Keratinocyte (primary cell): ENCODE measurements at places on chromosomes 2 and 18. TPM values are rescaled to one million over a fixed set of nuclear protein-coding genes. Genes with fewer than 3 reads are reported as not detected.

GRCh38 chr2:150517951-150518680, 30.6 kb upstream of the RND3 start:
- no peak for DNase-seq

GRCh38 chr2:6228251-6228650, 536.1 kb downstream of the SOX11 start:
- no peak for DNase-seq

MEIS1 gene
- polyA plus RNA-seq: 2.2 to 4.4 TPM (median 3.1 TPM) in 3 replicates

- no peak for DNase-seq
Observed at GRCh38 chr2:121351521-121352318, 66.7 kb upstream of the TFCP2L1 start.

- DNase-seq: peak; percentile 79
Observed at GRCh38 chr2:133477616-133477990, 90.7 kb downstream of the NCKAP5 start.

- DNase-seq: no peak
Observed at GRCh38 chr2:226733189-226733858, 66.3 kb downstream of the IRS1 start.

DNA sequence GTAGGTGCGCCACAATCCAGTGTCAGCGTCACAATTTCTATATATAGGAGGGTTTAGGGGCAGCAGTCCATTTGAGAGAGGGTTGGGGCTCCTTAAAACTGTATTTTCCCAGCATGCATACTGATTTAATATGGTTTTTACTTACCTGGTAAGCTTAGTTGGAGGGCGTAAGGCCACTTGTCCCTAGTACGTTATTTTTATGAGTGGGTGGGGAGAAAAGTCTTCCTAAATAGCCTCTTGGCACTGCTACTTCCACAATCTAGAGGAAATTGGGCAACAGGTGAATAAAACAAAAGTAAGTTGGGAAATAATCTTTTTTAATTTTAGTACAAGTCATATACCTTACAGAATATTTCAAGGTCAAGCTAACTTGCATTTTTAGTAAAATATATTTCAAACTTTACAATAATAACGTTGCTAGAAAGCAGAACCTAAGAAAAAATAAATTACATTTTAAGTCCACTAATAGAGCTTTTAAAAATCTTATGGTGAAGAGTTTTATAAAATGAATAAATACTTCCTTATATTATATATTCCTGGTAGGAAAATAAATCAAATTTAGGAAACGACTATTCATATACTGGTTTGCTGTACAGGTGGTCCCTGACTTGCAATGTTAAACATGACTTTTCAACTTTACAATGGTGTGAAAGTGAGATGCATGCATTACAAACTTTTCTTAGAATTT, 20.9 kb downstream of the DHRS9 start:
- no peak for DNase-seq

GRCh38 chr2:132515010-132515409, 98.4 kb downstream of the GPR39 start:
- DNase-seq: no peak

GRCh38 chr2:198371921-198372543, 567.6 kb downstream of the PLCL1 start:
- no peak for DNase-seq

PLCL1 gene
- 0.01 TPM in 2 of 3 replicates, not detected in the other for polyA plus RNA-seq

GRCh38 chr2:145777297-145777696, 1257.4 kb upstream of the ZEB2 start:
- no peak for DNase-seq

DNA sequence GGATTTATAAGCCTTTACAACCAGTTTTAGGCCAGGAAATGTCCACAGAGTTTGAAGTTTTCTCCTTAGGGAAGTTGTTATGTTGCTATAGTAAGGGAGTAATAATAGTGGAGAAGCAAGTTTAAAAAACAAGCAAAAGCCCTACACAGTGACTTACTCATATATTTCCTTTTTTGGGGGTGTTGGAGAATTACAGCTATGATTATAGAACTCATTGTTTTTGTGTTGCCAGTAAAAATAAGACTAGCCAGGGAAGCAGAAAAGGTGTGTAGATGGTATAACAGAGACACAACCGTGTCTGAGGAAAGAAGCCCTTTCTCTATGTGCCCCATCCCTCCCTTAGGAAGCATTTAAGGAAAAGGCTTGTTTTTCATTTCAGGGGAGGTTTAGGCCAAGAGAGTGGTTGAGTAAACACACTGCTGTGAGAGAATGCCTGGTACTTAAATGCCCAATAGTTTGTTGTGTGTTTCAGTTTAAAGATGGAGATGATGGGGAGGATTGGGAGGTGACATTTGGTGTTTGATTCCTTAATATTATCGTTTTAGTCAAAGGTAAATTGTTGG, 2.3 kb downstream of the VAPA start:
- DNase-seq: no peak

- DNase-seq: peak; percentile 53
Observed at GRCh38 chr2:45993476-45993991, 303.7 kb upstream of the EPAS1 start.

DNA sequence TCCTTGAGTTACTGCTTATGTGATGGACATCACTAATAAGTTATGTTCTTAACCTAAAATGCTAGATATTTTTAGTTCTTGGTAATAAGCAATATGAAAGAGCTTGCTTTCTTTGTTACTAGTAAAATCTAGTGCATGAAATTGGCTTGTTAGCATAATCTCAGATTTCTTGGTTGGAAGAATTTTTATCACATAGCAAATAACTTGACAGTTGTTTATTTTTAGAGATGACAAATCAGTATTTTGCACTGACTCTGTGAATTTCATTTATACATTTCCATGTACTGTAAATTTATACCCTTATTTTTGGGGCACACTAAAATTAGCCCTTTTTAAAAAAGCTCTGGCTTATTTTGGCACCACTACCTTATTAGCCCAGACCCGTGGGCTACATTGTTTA, 45.6 kb downstream of the LCLAT1 start:
- DNase-seq: no peak

DNA sequence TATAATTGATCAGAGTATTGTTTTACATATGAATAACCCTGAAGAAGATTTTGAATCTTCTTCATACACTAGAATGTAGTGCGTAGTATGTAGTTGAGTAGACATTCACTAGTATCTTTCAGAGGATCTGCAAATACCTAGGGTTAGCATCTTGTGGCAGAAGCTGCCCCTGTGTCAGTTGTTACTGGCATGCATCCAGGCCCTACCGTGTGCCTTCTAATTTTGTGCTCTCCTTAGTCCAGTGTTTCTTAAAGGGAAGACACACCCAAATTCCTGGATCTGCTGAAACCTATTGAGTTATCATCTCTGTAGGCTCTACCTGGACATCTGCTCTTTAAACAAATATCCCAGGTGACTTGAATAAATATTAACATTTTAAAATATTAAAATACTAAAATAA, 99.7 kb upstream of the SERTAD2 start:
- no peak for DNase-seq

IL36A gene
- not detected in 3 replicates for polyA plus RNA-seq

NEU4 gene
- polyA plus RNA-seq: not detected in 3 replicates

- no peak for DNase-seq
Observed at GRCh38 chr2:18325118-18325517, 235.3 kb downstream of the RDH14 start.

TTN gene
- under 0.01 to 0.11 TPM (median 0.01 TPM) in 3 replicates for polyA plus RNA-seq

GRCh38 chr2:160336105-160336504, 136.0 kb upstream of the ITGB6 start:
- DNase-seq: no peak

EPHA4 gene
- polyA plus RNA-seq: 6.5 to 20.2 TPM (median 9.0 TPM) in 3 replicates

EVA1A gene
- polyA plus RNA-seq: 11.5 to 14.6 TPM (median 12.5 TPM) in 3 replicates

- DNase-seq: no peak
Observed at GRCh38 chr2:72399879-72400278, 252.2 kb upstream of the CYP26B1 start.

DNA sequence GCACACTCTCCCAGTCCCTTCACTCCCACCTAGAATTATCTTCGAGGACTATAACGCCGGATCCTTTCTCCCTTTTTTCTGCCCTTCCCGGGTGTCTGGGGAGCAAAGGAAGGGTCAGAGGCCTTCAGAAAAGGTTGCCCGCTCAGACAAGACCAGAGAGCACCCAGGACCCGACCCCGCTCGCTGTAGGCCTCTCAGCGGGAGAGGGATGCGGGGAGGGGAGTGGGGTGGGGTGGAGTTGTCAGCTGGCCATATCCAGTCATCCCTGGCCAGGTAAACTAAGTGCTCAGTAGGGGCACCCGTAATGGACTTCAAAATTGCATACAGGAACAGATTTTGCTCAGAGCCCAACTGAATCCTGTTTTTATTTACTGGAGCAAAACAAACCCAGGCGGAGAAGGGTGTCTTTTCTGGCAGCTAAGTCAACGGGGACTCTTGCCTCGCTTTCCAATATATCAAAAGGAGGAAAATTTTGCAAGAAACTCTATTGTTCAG, 65.0 kb downstream of the NOL4 start:
- no peak for DNase-seq

DNA sequence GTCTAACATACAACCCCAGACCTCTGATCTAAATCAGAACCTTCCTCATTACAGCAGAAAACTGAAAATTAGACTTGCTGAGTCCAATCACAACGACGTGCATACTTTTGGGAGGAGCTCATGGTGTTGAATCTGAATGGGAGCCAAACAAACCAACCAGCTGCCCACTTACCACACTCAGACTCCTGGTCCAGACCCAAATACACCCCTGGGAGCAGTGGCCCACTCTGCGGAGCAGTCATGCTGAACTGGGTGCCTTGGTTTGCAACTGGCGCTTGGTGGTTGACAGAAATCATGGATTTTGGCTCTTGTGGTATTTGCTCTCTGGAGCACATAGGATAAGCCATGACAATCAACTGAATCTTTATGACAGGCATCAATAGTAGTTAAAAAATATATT, 253.6 kb upstream of the TNP1 start:
- DNase-seq: no peak

RGPD6 gene
- polyA plus RNA-seq: 6.3 to 15.6 TPM (median 8.5 TPM) in 3 replicates
